ENCODE measurements at places on chromosomes 1 and 21. TPM values are rescaled to one million over a fixed set of nuclear protein-coding genes. Genes with fewer than 3 reads are reported as not detected.

GRCh38 chr1:26019641-26020315 lies 1.8 kb upstream of the EXTL1 start:
- DNase-seq, result no peak
- H3K27ac ChIP-seq, result peak overlapping the region; percentile 66
- H3K27me3 ChIP-seq, result no peaks in the 10 kb centered on the region
- H3K36me3 ChIP-seq, result no peaks in the 10 kb centered on the region
- no peak overlapping the region for H3K4me3 ChIP-seq
- H3K4me1 ChIP-seq, result peaks cover 5% of the 10 kb centered on the region

DNA sequence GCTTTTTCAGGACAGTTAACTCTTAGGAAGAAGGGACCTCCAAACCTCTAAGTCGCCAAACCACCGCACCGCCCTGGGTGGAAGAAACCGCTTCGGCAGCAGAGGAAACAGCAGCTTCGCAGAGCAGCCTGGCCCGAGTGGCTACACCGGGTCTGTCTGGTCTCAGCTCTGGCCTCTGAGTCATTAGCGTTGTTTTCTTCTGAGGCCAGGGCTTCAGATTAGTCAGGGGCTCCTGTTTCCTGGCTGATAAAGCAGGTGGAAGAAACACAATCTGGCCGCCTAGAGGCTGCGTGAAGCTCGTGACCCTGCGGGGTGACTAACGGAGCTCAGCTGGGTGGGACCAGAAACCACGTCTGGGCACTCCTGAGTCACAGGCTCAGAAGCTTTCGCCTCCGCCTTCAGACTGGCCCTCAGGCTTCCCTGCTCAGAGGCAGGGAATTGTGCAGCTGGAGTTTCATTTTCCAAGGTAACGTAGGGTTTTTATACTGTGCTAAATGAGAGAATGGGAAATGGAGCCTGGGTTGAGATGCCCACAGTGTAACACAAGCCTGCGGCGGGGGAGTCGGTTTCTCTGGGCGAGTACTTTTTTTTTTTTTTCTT lies 44.9 kb downstream of the CHAF1B start:
- no peaks in the 10 kb centered on the region for H3K27me3 ChIP-seq
- no peaks in the 10 kb centered on the region for H3K36me3 ChIP-seq
- peak overlapping the region; percentile 77 for H3K27ac ChIP-seq
- peak overlapping the region; percentile 26 for H3K4me3 ChIP-seq

- no peaks in the 10 kb centered on the region for H3K27me3 ChIP-seq
- no peaks in the 10 kb centered on the region for H3K4me1 ChIP-seq
- H3K27ac ChIP-seq, result peak overlapping the region; percentile 91
- DNase-seq, result no peak
- H3K36me3 ChIP-seq, result no peaks in the 10 kb centered on the region
- H3K4me3 ChIP-seq, result peak overlapping the region; percentile 64
Measured at GRCh38 chr1:93348104-93348728, 2.5 kb downstream of the DR1 start.

DNA sequence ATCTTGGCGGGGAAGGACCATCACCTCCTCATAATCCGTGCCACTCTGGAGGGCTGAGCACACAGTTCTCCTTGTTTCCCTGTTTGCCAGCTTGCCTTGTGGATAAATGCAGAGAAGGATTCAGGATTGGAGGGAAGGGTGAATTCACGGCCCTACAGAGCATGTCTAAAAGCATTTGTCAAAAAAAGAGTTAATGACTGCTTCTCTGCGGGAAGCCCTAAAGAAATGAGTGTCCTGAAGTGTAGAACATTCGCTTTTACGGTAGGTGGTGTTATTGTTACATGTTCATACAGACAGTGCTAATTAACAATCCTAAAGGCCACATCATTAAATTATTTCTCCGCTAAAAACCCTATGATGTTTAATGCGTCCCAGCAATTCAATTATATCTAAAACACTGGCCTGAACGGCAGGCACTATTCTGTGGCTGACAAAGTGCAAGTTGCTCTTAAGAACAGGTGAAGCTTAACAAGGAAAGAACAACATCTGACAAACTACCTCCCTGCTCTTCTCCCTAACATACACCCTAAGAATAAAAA lies 112.3 kb upstream of the NFIA start:
- DNase-seq, result no peak
- H3K27me3 ChIP-seq, result no peaks in the 10 kb centered on the region
- H3K4me1 ChIP-seq, result no peaks in the 10 kb centered on the region
- H3K36me3 ChIP-seq, result no peaks in the 10 kb centered on the region
- H3K27ac ChIP-seq, result no peak overlapping the region

GRCh38 chr21:18603980-18604379 lies 200.4 kb upstream of the TMPRSS15 start:
- no peak for DNase-seq
- no peak overlapping the region for H3K4me3 ChIP-seq
- H3K27me3 ChIP-seq, result no peaks in the 10 kb centered on the region
- H3K4me1 ChIP-seq, result no peaks in the 10 kb centered on the region
- H3K36me3 ChIP-seq, result no peaks in the 10 kb centered on the region

DNA sequence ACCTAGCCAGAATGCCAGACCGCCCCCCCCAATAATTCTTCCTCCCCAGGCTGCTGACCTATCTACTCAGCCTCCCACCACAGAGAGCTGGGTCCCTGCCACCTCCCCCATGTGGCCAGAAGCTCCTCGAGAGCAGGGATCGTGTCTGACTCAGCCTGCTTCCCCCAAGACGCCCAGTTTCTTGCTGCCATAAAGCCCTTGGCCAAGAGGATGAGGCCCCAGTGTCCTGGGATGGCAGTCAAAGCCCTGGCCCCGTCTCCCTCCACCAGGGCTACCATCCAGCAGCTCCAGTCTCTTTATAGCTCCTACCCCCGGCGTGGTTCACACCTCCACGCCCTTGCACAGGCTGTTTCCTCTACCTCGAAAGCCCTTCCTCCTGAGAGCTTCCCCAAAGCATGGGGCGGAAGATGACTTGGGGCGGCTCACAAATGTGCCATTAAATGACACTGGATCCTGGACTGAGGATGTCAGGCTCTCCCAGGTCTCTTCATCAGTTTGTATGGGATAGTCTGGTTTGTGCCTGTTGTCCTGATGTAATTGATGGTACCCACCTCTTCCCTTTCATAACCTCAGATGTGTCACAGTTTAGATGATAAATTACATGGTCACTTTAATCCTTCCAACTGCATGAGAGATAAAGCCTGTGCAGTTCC lies 13.2 kb downstream of the ADGRB2 start:
- no peaks in the 10 kb centered on the region for H3K27me3 ChIP-seq
- H3K27ac ChIP-seq, result no peak overlapping the region
- DNase-seq, result no peak

DNA sequence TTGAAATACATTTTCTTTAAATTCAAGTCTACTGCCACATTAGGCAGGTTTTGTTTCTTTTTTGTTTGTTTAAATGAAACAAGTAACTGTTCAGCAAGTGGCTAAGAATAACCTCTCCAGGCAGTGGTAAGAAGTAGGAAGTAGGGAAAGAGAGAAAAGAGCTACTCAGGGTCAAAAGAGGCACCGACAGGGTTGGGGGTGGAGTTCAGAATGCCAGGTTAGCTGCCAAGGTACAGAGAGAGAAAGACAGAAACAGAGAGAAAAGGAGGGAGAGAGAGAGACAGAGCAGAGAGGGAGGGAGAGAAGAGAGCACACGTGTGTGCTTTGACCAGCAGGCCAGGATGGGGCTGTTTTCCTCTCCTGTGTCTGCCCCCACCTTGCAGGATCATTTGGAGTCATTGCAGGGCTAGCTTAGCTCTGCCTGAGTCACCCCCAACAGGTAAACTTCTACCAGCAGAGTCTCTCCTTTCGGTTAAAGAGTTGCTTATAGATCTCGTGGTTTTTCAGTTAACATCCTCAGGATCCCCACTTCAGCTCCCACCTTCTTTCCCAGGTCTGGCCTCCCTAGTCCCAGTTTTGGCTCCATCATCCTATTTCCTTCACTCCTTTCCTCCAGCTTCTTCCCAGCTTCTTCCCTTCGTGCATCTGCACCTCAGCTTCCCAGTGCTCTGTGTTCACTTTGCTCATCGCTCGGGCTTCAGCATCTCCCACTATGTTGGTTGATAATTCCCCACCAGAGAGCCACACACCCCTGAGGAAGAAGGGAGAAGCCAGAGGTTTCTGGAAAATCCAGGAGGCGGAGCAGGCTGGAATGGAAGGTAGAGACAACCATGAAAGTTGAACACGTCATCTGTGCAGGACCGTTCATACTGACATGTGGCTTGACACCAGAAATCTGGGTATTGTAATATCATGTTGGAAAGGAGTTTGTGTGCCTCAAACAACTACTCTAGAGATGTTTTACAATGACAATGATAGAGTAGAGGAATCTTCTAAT lies 21.8 kb upstream of the RAB4A start:
- DNase-seq, result no peak
- H3K27ac ChIP-seq, result no peak overlapping the region
- no peaks in the 10 kb centered on the region for H3K4me1 ChIP-seq
- no peaks in the 10 kb centered on the region for H3K36me3 ChIP-seq
- no peak overlapping the region for H3K4me3 ChIP-seq

DNA sequence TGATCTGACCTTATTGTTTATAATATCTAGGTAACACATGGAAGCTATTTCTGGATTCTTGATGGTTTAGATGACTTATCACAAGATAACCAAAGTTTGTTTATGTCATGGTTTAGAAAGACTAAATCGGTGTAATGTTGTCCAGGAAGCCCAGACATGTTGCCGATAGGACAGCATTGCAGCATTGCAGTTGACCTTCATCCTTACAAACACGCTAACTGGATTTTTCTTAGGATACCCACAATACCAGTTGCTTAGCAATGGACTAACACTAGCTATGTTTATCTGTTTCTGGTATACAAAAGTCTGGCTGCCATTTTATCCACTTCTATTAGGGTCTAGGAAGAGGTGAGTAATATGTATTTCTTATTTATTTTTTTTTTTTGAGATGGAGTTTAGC lies 11.7 kb upstream of the DPH5 start:
- DNase-seq, result no peak
- no peaks in the 10 kb centered on the region for H3K27me3 ChIP-seq
- H3K4me1 ChIP-seq, result peaks cover 3% of the 10 kb centered on the region
- H3K36me3 ChIP-seq, result no peaks in the 10 kb centered on the region
- no peak overlapping the region for H3K27ac ChIP-seq

DNA sequence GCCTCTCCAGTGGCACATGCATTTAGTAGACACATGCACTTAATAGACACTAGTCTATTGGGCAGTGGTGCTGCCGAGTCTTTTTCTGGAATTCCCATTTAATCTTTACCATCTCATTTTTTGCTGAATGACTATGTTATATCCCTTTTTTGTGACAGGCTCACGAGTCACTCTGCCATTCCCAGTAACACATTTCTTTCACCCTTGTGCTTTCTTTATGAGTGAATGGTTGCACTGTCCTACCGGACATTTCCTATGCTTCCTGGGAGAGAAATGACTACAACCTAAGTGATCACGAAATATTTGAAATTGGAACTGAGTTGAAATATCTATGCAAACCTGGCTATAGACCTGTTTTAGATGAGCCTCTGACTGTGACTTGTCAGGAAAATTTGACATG lies 70.9 kb downstream of the C4BPA start:
- H3K27me3 ChIP-seq, result no peaks in the 10 kb centered on the region
- DNase-seq, result no peak
- H3K36me3 ChIP-seq, result no peaks in the 10 kb centered on the region
- no peak overlapping the region for H3K27ac ChIP-seq
- H3K4me3 ChIP-seq, result no peak overlapping the region

DNA sequence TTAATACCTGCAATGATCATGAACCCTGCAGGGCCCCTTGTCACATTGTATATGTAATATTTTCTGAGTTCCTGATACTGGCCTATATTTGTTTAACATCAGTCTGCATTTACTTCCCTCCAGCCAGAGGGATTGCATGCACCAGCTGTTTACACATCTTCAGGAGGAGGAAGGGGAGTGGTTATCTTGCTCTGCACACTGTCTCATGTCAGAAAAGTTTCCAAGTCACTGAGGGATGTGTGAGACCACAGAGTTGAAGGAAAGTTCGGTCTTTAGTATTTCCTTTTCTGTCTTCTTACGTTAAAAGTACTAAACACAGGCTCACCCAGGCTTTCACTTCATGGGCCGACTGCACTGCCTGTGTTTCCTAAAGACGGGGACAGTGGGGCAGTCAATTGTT lies 574.1 kb downstream of the LMO4 start:
- peak overlapping the region; percentile 29 for H3K27ac ChIP-seq
- H3K4me1 ChIP-seq, result no peaks in the 10 kb centered on the region
- peak; percentile 57 for DNase-seq
- no peak overlapping the region for H3K4me3 ChIP-seq
- no peaks in the 10 kb centered on the region for H3K36me3 ChIP-seq
- H3K27me3 ChIP-seq, result no peaks in the 10 kb centered on the region

DNA sequence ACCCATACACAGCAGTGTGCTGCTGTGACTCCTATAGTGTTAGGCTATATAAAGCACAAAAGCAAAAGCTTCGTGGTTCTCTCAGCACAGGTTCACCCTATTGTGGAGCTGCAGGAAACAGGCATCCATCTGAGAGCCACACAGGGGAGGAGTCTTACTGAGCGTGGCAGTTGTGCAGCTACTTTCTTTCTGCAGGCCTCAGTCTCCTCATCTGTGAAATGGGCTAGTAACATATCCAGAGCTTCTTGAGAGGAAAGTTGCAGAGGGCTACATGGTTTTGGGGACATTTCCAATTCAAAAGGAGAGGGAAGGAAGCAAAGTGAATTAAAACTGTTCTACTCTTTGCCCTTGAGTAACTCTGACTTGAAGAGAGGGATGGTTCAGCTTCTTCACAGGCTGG lies 142.0 kb downstream of the FOXD2 start:
- H3K27ac ChIP-seq, result no peak overlapping the region
- no peaks in the 10 kb centered on the region for H3K4me1 ChIP-seq
- H3K4me3 ChIP-seq, result no peak overlapping the region
- no peaks in the 10 kb centered on the region for H3K27me3 ChIP-seq
- no peaks in the 10 kb centered on the region for H3K36me3 ChIP-seq

DNA sequence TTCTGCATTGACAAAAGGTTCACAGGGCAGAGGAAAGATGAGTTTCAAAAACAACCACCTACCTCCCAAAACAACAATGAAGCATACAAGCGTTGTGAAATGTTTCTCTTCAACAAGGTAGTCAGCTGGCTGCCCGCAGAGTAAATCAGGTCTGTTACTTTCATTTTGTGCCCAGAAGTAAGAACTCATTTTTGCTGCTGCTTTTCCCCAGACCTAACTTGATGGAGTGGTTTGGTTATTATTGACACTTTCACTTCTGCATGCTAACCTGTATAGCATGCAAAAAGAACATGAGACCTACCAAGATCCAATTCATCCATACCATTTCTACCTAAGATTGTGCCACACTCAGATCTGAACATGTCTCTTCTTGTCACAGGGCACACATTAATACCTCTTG lies 1.3 kb downstream of the SLC9C2 start:
- H3K36me3 ChIP-seq, result no peaks in the 10 kb centered on the region
- H3K4me3 ChIP-seq, result no peak overlapping the region
- no peaks in the 10 kb centered on the region for H3K27me3 ChIP-seq
- no peak overlapping the region for H3K27ac ChIP-seq
- no peak for DNase-seq

Gene EXO1
- not detected for total RNA-seq

Gene PTGS2
- 2.0 TPM for total RNA-seq

Measured in uterus (tissue), 4 donors.